Mucosa of gallbladder (tissue), 1 donor: ENCODE measurements at places on chromosomes 5 and 9. TPM values are rescaled to one million over a fixed set of nuclear protein-coding genes. Genes with fewer than 3 reads are reported as not detected.

The FAM221B gene
- not detected for total RNA-seq

GRCh38 chr5:24855485-24855884, 210.7 kb upstream of the CDH10 start:
- DNase-seq = no peak

The SPINK1 gene
- 234 TPM for total RNA-seq

- DNase-seq = no peak
These were observed 178.7 kb upstream of the NR3C1 start for GRCh38 chr5:143582176-143582575.

GRCh38 chr9:113872485-113873143, 3.5 kb upstream of the ZNF618 start:
- no peak for DNase-seq

DNA sequence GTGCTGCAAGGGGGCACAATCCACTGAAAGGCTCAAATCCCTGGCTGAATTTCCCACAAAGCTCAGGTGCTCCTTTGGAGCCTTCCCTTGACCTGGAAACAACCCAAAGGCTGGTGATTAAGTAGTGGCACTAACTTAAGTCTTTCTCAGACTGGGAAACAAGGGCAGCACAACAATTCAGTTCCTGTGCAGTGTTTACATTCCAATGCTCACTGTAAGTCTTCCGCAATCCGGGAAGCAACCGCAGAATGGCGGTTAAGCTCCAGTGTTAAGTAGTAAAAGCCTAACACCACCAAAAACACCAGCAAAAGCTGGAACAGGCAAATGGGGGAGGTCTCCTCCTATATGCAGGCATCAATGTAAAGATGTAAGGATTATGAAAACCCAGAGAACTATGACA, 117.2 kb downstream of the TRPM3 start:
- DNase-seq = no peak
